CD4-positive, alpha-beta T cell treated with Interferon alpha-2 for 1 hour (primary cell): ENCODE measurements at places on chromosomes 1 and 21.

DNA sequence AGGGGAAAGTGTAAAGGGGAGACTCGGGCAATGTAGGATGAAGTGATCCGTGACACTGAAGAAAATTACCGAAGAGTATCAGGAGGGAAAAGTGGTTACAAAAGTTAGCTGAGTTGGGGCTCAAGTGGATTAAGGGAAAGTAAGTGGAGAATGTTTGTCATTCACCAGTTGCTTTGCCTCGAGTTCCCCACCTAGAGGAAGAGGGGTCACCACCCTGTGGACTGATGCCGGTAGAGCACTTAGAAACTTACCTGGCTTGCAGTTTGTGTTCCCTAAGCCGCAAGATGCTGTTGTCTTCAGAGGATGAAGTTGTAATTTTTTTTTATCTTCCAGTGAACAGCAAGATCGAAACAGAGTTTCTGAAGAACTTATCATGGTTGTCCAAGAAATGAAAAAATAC, 1.0 kb downstream of the PER3 start:
- DNase-seq: no peak

GRCh38 chr1:202713110-202713509, 2.9 kb upstream of the SYT2 start:
- DNase-seq: no peak

DNA sequence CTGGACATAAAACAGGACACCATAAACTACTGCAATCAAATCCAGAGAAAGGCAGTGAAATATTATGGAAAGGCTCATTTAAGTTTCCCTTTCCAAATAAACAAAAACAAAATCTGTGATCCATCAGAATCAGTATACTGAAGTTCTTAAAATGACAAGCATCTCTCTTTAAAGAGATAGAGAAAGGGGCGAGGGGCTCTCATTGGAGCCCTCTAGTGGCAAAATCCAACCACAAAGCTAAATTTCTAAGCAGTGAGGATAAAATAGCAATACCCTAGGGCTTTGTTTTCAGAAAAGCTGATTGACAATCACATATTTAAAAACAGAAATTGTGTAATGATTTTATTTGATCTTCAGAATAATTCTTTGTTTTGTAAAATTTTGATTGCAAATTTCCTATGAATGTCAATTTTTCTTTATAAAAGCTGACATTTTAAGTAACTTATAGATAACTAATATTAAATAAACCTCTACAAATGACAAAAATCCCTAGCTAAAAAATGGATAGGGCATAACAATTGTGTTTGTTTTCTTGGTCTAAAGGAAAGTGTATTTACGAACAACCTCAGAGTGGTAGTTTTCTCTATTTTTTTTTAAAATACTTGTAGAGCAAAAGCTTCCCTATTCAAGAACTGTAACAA, 138.2 kb downstream of the COL24A1 start:
- DNase-seq: no peak

DNA sequence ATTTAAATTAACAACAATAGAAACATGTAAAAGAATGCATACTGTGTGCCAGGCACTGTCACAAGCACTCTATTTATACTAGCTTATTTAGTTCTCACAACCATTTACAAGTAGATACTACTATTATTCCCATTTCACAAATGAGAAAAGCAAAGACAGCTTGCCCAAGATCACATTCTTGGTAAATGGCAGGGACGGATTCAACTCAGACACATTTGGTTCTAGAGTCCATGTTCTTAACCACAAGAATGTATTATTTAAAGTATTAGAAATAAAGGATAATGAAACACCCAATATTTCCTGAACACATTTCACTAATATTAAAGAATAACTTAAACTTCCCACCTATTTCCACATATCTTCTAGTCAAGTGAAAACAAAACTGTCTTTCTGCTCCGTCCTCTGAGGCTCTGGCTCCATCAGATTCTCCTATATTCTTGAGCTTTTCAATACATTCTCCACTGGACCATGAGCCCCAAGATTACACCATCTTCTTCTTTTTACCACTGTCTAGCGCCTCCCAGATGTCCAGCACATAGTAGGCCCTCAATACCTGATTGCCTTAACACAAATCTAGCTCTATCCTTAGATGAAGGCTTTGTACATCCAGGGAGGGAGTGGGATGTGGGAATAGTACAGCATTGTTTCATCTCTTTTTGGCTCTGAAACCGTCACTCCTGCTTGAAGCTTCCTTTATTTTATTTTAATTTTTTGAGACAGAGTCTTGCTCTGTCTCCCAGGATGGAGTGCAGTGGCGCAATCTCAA, 29.3 kb downstream of the SOD1 start:
- no peak for DNase-seq

DNA sequence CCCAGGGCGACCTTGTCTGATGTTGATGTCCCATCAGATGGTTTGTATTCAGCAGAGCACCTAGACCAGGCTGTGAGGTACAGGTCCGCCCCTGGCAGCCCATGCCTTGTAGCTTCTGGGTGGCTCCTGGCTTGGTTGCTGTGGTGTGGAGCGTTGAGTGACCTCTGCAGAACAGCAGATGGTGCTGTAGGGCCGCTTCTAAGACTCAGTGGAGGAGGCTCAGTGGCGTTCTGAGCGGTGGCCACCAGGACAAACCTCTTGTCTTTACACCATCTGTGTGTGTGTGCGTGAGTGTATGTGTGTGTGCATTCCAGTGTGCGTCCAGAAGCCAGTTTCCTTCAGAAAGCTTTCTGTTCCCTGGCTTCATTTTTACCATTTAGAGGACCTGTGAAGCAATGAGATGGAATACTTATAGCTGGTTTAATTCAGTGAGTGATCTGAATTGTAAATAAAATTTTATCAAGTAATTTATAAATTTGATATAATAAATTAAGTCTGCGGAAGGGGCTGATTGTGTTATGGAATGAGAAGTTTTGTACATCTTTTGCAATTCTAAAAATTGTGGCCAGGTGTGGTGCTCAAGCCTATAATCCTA, 66.1 kb downstream of the ADARB1 start:
- peak; percentile 77 for DNase-seq

GRCh38 chr21:35489389-35489980, 440.4 kb upstream of the RUNX1 start:
- DNase-seq: no peak

- no peak for DNase-seq
These were observed 447 bp upstream of the PAQR6 start for GRCh38 chr1:156248323-156248683.

DNA sequence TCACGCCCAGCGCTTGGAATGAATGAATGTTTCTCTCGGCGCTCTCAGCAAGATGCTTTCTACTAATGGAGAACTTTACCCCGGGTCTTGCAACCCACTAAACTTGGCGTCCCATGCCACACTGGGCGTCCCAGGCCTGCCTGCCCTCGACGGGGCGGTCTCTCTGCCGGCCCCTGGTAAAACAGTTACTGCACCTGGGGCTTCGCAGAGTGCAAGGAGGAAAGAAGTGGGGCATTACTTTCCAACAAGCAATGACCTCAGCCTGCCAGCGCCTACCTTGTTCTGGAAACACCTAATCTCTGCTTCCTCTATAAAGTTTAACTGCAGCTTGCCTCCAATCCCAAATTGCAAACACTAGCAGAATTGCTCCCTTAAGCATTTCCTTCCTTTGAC, 27.8 kb upstream of the NFIA start:
- no peak for DNase-seq

- no peak for DNase-seq
These were observed 99.1 kb upstream of the CTTNBP2NL start for GRCh38 chr1:112296908-112297307.

- DNase-seq: peak; percentile 71
These were observed 130.4 kb downstream of the HS2ST1 start for GRCh38 chr1:87044840-87045239.

GRCh38 chr1:176517484-176517883, 54.5 kb downstream of the PAPPA2 start:
- DNase-seq: no peak
